ENCODE measurements at places on chromosomes 13 and 19.

- H3K27ac ChIP-seq, result no peak overlapping the region
- no peak overlapping the region for H3K4me3 ChIP-seq
- H3K36me3 ChIP-seq, result no peaks in the 10 kb centered on the region
- H3K27me3 ChIP-seq, result no peaks in the 10 kb centered on the region
- DNase-seq, result no peak
Measured at GRCh38 chr13:24281188-24282008, 28.0 kb upstream of the C1QTNF9 start.

- H3K4me1 ChIP-seq, result no peaks in the 10 kb centered on the region
- H3K36me3 ChIP-seq, result no peaks in the 10 kb centered on the region
- no peak overlapping the region for H3K27ac ChIP-seq
Measured at GRCh38 chr19:15173746-15174404, 26.9 kb downstream of the NOTCH3 start.

- no peaks in the 10 kb centered on the region for H3K36me3 ChIP-seq
- H3K27ac ChIP-seq, result no peak overlapping the region
- no peak for DNase-seq
- H3K27me3 ChIP-seq, result peaks cover 2% of the 10 kb centered on the region
- no peak overlapping the region for H3K4me3 ChIP-seq
Measured at GRCh38 chr19:7004313-7004931, 16.8 kb downstream of the MBD3L2B start.

DNA sequence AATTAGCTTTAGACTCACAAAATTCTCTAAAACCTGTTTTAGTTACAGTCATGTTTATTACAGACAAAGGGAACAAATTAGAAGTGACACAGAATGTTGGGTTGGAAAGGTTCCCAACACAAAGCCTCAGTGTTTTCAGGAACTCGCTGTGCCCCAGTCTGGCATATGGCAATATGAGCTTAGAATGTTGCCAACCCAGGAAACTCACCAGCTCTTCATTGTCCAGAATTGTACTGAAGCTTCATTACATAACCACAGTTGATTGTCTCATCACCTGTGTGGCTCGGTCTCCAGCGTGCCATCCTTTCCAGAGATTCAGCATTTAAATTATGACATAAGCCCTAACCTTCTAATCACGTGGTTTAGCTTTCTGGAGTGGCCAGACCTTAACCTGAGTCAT, 19.1 kb downstream of the ZNF264 start:
- no peak for DNase-seq
- no peaks in the 10 kb centered on the region for H3K4me1 ChIP-seq
- H3K27ac ChIP-seq, result no peak overlapping the region
- no peak overlapping the region for H3K4me3 ChIP-seq
- no peaks in the 10 kb centered on the region for H3K27me3 ChIP-seq
